ENCODE measurements at places on chromosomes 12 and 14. TPM values are rescaled to one million over a fixed set of nuclear protein-coding genes. Genes with fewer than 3 reads are reported as not detected.

The TROAP gene
- 4.7 TPM for total RNA-seq

The SERPINA12 gene
- not detected for total RNA-seq

The KERA gene
- not detected for total RNA-seq

The CD163 gene
- not detected for total RNA-seq

The KRT85 gene
- total RNA-seq, result not detected

The TSHR gene
- total RNA-seq, result not detected

The PKP2 gene
- total RNA-seq, result not detected

The APOF gene
- total RNA-seq, result not detected

The MGP gene
- total RNA-seq, result 6.7 TPM

The CHPT1 gene
- total RNA-seq, result 14.4 TPM

The CCDC91 gene
- 24.9 TPM for total RNA-seq

The THAP2 gene
- 3.0 TPM for total RNA-seq

The A2ML1 gene
- total RNA-seq, result under 0.01 TPM

The CABP1 gene
- 0.17 TPM for total RNA-seq

The SLC25A47 gene
- total RNA-seq, result not detected

The SRRM4 gene
- not detected for total RNA-seq

The GZMB gene
- not detected for total RNA-seq

The SDR9C7 gene
- total RNA-seq, result not detected

The PLEKHD1 gene
- total RNA-seq, result under 0.01 TPM

The KRT71 gene
- not detected for total RNA-seq

The SMIM41 gene
- 2.0 TPM for total RNA-seq

The CBLN3 gene
- total RNA-seq, result 4.8 TPM

The CSAD gene
- total RNA-seq, result 8.4 TPM

The CLEC1B gene
- total RNA-seq, result not detected

The POLR3B gene
- 8.9 TPM for total RNA-seq

The RNASE3 gene
- 0.16 TPM for total RNA-seq

The CD27 gene
- total RNA-seq, result not detected

The CGRRF1 gene
- 10.9 TPM for total RNA-seq

The TMPRSS12 gene
- not detected for total RNA-seq

The POTEG gene
- not detected for total RNA-seq

The GSC gene
- total RNA-seq, result not detected

The CAMKK2 gene
- total RNA-seq, result 8.9 TPM

The ITGB7 gene
- total RNA-seq, result 1.4 TPM

The ACACB gene
- 7.3 TPM for total RNA-seq

The PRH2 gene
- total RNA-seq, result 0.63 TPM

The IFNG-AS1 gene
- total RNA-seq, result under 0.01 TPM

The IRAK3 gene
- 5.1 TPM for total RNA-seq

The MEG3 gene
- total RNA-seq, result 226 TPM

The TXNDC16 gene
- 2.0 TPM for total RNA-seq

The PPP1R1A gene
- total RNA-seq, result not detected

The PRICKLE1 gene
- total RNA-seq, result 2.1 TPM

The CDKL1 gene
- total RNA-seq, result 6.6 TPM

The CNTN1 gene
- total RNA-seq, result 0.63 TPM

Data from bronchial smooth muscle cell (primary cell).